ENCODE measurements at places on chromosomes 1 and 21.

- DNase-seq = no peak
Measured at GRCh38 chr1:210394281-210394821, 65.6 kb downstream of the HHAT start.

GRCh38 chr1:81157686-81158085 lies 643.0 kb upstream of the ADGRL2 start:
- no peak for DNase-seq

- no peak for DNase-seq
Measured at GRCh38 chr1:161771161-161771560, 5.0 kb downstream of the ATF6 start.

GRCh38 chr1:112536561-112536960 lies 27.8 kb downstream of the WNT2B start:
- DNase-seq = no peak

DNA sequence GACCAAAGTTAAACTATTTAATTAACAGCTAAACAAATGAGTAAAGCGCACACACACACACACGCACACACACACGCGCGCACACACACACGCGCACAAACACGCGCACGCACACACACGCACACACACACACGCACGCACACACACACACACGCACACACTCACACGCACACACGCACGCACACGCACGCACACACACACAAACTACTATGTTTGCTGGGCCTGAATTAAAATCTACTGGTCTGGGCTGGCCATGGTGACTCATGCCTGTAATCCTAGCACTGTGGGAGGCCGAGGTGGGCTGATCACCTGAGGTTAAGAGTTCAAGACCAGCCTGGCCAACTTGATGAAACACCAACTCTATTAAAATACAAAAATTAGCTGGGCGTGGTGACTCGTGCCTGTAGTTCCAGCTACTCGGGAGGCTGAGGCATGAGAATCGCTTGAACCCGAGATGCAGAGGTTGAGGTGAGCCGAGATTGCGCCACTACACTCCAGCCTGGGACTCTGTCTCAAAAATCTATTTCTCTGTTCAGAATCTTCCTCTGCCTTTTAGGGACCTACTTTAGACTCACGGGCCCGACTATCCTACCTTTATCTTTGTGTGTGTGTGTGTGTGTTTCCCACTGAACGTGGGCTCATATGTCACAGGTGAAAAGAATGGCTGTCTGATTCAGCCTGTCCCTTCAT lies 37.5 kb upstream of the DNAJC11 start:
- no peak for DNase-seq

All from caudate nucleus (tissue), 63 donors.